ENCODE measurements at places on chromosomes 11 and 22. TPM values are rescaled to one million over a fixed set of nuclear protein-coding genes. Genes with fewer than 3 reads are reported as not detected.

The SNX32 gene
- 1.3 TPM for total RNA-seq

The SEPTIN3 gene
- 0.14 TPM for total RNA-seq

The PRRG4 gene
- total RNA-seq = under 0.01 TPM

The CSF2RB gene
- total RNA-seq = not detected

The TSPAN4 gene
- 155 TPM for total RNA-seq

The SERPING1 gene
- 10.8 TPM for total RNA-seq

Data from smooth muscle cell of bladder (primary cell).